T-helper 9 cell (primary cell): ENCODE measurements at places on chromosomes 13 and 19.

GRCh38 chr19:48962849-48963165 lies 2.3 kb upstream of the FTL start:
- no peak for DNase-seq

- DNase-seq = no peak
These were observed 16.2 kb downstream of the FRY start for GRCh38 chr13:32047793-32048192.

DNA sequence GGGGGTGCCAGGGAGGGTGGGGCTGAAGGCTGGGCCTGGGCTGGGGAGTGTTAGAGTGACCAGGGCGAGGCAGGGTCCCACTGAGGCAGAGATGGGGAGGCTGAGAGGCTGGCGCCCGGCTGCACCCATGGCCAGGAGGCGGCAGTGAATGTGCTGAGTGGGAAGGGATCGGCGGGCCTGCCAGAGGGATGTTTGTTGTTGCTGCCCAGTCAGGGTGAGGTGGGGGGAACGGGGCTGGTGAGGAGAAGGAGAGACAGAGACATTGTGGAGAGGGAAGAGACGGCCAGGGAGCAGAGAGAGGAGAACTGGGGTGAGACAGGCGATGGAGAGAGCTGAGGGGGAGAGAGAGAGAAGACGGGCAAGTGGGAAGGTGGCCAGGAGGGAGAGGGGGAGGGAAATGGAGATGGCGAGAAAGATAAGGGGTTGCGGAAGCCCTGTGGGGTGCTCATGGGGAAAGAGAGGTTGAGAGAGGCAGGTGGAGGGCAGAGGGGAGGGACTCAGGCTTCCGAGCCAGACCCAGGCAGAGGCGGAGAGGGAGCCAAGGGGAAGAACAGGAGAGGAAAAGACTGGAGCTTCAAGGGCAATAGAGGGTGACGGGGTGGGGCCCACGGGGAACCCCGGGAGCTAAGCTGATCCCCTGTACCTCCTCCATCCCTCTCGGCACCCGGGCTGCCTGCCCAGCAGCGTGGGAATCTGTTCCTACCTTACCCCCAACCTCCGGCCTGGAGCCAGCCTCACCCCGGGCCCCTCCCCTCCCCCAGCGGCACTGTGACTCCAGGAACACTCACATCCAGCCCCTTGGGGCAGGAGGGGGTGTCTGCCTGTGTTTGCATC lies 690 bp upstream of the B3GNT8 start:
- DNase-seq = peak; percentile 48

DNA sequence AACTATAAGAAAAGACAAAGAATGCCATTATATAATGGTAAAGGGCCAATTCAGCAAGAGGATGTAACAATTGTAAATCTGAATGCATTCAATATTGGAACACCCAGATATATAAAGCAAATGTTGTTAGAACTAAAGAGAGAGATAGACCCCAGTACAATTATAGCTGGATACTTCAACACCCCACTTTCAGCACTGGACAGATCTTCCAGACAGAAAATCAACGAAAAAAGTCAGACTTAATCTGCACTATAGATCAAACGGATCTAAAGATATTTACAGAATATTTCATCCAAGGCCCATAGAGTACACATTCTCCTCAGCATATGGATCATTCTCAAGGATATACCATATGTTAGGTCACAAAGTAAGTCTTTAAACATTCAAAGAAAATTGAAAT lies 194.6 kb upstream of the DACH1 start:
- DNase-seq = no peak

DNA sequence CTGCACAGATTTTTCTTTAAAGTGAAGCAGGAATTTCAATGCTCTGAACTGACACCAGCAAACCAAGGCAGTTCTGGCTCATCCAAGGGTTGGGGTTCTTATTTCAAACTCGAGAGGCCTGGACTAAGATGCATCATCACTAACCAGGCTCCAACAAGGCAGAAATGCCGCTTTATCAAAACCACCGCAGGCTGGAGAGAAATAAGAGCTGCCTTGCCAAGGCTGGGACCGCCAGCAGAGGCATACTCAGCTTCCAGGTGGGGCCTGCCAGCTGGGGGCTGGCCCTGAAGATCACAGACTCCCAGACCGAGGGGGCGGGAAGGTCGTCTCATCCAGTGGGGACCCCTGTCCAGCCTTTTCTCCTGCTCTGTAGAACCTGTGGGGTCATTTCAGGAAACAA lies 37.4 kb upstream of the GAS6 start:
- no peak for DNase-seq

DNA sequence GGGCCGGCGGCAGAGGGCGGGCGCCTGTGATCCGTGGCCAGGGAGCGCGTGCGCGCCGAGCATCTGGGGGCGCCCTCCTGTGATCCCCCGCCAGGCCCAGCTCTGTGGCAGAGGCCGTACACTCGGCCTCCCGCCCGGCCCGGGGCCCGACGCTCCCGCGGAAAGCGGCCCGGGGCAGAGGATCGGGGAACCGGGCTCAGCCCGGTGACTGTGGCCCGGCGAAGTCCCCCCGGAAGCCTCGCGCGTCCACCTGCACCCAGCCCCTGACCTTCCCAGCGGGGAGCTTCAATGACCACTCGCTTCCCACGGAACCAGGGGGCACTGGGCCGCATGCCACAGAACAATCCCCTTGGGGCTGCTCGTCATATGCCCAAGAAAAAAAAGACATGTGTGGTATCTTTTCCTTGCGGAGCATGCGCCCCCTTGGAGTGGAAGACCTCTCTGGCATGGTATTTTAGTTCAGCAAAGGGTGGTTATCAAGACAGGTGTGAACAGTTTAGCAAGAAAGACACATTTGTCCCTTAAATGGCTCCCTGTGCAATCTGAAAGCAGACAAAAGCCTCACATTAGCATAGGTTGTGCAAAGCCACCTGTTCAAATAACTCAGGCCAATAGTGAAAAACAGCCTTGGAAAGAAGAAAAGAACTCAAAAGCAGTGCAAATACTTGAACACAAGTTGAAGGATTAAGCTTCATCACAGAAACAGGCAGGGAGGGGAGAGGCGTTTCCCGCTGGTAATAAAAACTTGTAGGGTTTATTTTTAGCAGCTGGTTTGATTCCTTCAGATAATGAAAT lies 290.9 kb upstream of the SOX21 start:
- DNase-seq = no peak

DNA sequence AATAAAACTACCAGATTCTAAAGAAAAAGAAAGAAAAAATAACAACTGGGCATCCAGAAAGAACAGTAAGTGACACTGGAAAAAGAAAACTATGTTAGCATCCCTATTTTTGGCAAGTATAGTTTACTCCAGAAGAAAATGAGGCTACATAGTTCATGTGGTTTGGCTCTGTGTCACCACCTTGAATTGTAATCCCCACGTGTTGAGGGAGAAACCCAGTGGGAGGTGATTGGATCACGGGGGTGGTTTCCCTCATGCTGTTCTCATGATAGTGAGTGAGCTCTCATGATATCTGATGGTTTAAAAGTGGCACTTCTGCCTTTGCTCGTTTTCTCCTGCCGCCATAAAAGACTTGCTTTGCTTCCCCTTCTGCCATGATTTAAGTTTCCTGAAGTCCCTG lies 76.9 kb downstream of the ITGBL1 start:
- DNase-seq = no peak

DNA sequence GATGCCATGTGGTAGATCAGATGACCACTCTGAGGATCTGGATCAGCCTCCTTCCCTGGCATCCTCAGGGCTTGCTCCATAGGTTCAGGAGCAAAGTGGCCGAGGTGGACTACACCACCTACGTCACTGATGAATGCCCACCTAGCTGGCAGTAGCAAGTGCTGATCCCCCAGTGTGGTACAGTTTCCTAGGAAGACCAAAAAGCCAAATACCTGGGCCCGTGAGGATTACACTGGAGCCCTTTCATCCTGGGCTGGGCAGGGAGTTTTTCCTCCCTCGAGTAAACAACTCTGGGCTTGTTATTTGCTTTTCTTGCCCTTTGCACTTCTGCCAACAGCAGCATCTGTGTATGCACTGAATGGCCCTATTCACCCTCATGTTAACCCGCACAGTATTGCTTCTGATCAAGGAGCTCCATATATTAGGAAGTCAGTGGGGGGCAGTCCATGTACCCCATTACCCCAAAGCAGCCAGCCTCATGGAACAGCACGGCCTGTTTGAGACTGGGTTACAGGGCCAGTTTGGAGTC lies 3.3 kb upstream of the MYADM start:
- DNase-seq = no peak

GRCh38 chr13:110310541-110311442 lies 3.7 kb downstream of the COL4A2 start:
- DNase-seq = no peak

GRCh38 chr13:93535251-93535650 lies 308.6 kb downstream of the GPC6 start:
- no peak for DNase-seq

DNA sequence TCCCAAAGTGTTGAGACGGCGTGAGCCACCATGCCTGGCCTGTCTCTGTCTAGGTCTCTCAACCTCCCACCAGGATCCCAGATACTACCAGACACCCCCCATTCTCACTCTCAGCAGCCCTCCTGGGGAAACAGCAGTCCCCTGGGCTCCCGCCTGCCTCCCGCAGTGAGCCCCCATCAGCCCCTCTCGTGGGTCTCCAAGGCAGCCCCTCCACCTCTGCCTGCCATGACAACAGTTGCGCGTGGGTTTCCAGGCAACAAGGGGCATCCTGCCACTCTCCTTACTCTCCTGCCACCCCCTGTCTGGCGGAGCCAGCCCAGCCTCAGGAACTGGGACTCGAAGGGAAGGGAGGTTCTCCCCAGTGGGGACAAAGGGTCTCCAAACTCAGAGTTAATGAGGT lies 5.2 kb downstream of the LRRC4B start:
- no peak for DNase-seq

GRCh38 chr13:50188696-50189095 lies 173.5 kb downstream of the KCNRG start:
- DNase-seq = no peak

- peak; percentile 72 for DNase-seq
These were observed 4.8 kb downstream of the EMP3 start for GRCh38 chr19:48330012-48330681.
